ENCODE measurements at places on chromosomes 6 and 20. TPM values are rescaled to one million over a fixed set of nuclear protein-coding genes. Genes with fewer than 3 reads are reported as not detected.

DNA sequence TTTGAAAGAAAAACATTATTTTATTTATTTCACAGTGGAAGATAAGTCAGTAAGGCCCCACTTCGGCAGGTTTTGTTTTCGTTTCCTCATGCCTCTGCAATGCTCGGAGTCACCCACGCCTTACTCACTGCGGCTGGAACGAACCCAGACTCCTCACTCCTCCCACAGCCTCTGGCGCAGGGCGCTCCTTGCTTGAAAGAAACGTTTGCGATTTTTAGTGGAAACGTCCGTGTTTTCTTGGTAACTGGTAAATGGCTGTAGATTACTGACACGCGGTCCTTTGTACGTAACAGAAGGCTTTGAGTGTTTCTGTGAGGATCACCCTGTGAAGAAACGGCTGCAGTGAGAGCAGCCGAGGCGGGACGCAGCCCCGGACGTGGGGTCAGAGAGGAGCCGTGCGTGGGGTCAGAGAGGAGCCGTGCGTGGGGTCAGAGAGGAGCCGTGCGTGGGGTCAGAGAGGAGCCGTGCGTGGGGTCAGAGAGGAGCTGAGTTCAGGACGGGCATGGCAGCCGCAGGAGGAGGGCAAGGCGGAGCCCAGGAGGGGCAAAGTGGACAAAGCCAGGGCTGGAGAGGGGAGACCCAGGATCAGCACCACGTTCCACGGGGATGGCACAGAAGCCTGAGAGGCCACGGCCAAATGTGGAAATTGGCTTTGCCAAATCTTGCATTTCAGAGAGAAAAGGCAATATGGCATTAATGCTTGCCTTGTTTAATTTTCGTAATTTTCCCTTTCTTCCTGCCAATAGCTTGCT lies 198.6 kb upstream of the THBS2 start:
- ATAC-seq: peak; percentile 95

GRCh38 chr6:27836783-27837624 lies 75.2 kb downstream of the OR2B2 start:
- peak; percentile 62 for ATAC-seq

RNF182 gene
- 0.20 TPM for total RNA-seq

DNA sequence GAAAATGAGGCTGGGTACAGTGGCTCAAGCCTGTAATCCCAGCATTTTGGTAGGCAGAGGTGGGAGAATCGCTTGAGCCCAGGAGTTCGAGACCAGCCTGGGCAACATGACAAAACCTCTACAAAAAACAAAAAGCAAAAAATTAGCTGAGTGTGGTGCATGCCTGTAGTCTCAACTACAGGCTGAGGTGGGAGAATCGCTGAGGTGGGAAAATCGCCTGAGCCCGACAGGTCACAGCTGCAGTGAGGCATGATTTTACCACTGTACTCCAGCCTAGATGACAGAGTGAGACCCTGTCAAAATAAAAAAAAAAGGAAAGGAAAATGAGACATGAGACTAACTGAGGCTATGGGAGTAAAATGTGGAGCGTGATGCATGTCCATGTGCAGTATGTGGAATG lies 88.0 kb upstream of the CD83 start:
- no peak for ATAC-seq

HRH3 gene
- total RNA-seq: not detected

DNA sequence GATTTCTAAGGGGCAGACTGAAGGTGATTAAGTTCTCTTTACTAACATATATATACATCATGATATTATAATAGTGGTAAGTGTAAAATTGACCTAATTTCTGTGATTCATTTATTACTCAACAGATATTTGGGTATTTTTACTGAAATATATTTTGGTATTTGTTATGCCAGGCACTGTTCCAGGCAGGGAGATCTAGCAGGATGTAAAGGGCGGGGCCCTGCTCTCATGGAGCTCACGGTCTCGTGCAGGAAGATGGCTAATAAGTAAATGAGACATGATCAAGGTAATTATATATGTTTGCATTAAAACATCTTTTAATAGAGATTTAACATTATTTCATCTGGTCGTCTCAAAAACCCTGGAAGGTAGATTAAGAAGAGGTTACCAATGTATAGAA lies 27.7 kb downstream of the FAM50B start:
- ATAC-seq: no peak

GRCh38 chr20:31707994-31708735 lies 14.5 kb downstream of the BCL2L1 start:
- ATAC-seq: no peak

DNA sequence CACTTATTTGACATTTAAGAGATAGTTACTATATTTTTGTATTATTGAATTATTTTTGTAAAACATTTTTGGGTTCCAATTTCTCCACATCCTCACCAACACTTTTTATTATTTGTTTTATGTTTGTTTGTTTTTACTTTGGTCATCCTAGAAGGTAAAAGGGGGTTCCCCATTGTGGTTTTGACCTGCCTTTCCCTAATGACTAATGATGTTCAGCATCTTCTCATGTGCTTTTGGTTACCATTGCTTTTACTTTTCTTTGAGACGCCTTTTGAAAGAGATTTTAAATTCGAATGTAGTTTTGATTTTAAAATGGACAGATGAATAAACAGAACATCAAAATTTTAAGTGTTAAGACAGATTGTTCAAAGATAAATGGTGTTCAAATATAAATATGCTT lies 46.9 kb downstream of the AK9 start:
- no peak for ATAC-seq

DNA sequence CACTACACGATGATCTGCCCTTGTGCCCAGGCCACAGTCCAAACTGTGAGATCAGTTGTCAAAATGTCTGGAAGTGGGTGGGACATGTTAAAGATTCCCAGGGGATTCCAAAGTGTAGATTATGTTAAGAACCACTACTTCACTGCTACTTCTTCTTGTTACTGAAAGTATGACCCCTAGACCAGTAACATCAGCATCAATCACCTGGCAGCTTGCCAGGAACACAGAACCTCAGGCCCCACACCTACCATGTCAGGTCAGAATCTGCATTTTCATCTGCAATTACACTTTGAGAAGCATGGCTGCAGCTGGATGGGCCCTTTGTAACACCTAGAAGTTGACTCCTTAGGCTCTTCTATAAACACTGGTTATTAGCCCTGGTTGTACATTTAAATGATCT lies 36.1 kb downstream of the RFPL4B start:
- ATAC-seq: no peak

PCIF1 gene
- total RNA-seq: 19.0 TPM

- ATAC-seq: peak; percentile 33
These were observed 173.4 kb downstream of the PLCB1 start for GRCh38 chr20:8305449-8305978.

FKBP5 gene
- 65.5 TPM for total RNA-seq

DNA sequence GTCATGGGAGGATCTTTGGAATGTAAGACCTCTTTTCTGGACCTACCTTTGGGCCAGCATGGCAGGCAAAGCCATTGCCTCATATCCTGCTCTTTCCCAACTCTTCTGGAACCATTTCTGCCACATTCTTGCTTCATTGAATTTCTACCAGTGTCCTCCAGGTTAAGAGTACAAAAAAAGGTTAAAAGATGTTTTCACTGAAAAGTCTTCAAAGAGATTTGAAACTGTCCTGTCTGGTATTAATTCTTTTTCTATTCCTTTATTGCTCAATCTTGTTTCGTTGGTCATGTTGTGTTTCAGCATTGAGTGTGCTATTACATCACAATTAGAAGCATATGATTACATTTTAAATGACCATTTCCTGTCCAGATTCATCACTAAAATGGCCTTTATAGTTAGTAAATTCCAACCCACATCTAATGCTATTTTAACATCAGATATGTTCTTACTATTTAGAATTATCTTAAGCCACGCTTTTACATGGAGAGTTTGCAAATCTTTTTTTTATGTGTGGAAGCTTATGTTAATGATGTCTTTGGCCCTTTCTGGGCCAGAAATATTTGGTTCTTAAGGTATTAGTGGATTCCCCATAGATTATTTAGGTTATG lies 450.9 kb downstream of the GJA1 start:
- ATAC-seq: no peak

DNA sequence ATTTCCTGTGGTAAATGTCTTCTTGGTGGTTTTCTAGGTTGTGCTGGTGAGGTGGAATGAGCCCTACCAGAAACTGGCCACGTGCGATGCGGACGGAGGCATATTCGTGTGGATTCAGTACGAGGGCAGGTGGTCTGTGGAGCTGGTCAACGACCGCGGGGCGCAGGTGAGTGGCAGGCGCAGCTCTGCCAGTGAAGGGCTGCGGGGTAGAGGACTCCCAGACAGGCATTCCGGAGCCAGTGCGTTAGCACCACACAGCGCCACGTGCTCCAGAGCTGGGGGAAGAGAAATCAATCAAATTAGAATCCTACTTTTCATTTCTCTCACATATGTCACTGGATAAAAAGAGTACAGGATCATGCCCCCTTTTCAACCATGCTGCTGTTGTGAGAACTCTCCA lies 100.8 kb downstream of the TULP4 start:
- ATAC-seq: no peak

GRCh38 chr6:36467625-36468024 lies 24.8 kb downstream of the KCTD20 start:
- ATAC-seq: no peak

DNA sequence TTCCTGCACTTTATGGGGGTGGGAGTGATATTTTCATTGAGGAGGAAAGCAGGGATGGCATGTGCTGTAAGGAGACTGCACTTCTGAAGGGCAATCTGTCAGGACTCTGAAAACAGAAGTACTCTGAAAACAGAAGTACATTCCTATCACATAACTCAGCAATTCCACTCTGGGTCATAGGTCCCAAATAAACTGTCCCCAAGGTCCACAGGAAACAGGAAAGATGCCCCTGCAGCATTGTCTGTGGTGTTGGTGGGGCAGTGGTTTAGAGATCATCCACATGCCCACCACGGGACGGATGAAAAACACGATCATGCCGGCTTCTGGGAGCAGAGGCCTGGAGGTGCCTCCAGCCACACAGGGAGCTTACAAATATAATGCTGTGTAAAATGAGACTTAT lies 150.3 kb downstream of the OTOR start:
- no peak for ATAC-seq

HSF2 gene
- total RNA-seq: 4.7 TPM

SPTLC3 gene
- 9.0 TPM for total RNA-seq

DNA sequence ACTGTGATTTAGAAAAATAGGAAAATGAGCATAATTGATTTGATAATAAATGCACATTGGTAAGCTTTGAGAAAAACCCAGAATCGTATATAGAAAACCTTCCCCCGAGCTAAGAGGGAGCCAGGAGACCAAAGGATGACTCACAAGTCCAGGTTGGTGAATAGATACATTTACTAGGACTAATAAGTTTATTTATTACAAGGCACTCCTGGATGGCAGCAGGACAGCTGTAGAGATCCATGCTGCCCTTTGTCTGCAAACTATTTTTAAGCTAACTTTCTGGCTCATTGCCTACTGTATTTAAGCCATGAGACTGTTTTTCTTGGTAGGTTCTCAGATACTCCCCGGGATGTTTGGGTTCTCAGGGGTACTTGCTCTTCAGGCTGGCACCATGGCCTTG lies 13.4 kb downstream of the CASP8AP2 start:
- no peak for ATAC-seq

COL11A2 gene
- total RNA-seq: 0.32 TPM

SLC17A2 gene
- total RNA-seq: not detected

GRCh38 chr6:29709188-29709587 lies 14.0 kb upstream of the HLA-F start:
- no peak for ATAC-seq

GRCh38 chr20:22908944-22909343 lies 126.2 kb upstream of the SSTR4 start:
- ATAC-seq: no peak

GRCh38 chr20:21246161-21246560 lies 57.0 kb upstream of the XRN2 start:
- peak; percentile 81 for ATAC-seq

RFX6 gene
- not detected for total RNA-seq

DNA sequence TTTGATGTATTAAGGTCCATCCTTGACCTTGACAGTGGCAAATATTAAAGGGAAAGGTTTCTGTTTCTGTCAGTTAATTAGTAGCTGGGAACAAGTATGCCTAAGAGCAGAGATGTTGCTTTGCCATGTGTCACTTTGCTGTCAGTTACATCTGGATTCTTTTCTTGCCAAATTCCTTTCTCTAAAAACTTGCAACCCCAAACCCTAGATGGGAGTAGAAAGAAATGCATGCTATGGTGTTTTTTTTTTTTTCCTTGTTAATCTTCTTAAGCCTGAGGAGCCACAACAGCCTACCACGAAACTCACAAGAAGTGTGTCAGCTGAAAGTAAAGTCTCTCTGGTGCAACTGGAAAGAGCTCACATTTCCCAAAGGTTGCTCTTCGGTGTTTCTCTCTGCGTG lies 18.0 kb upstream of the CLDN20 start:
- ATAC-seq: no peak

IRF4 gene
- total RNA-seq: 1.1 TPM

C4A gene
- 2.9 TPM for total RNA-seq

GRCh38 chr6:143279385-143279784 lies 171.1 kb downstream of the ADAT2 start:
- peak; percentile 23 for ATAC-seq

HLA-DRB1 gene
- 17.3 TPM for total RNA-seq

SNAP25 gene
- 0.08 TPM for total RNA-seq

MRAP2 gene
- 1.0 TPM for total RNA-seq

GRCh38 chr6:166440729-166441128 lies 58.0 kb upstream of the MPC1 start:
- ATAC-seq: no peak

CABLES2 gene
- 2.4 TPM for total RNA-seq

DNA sequence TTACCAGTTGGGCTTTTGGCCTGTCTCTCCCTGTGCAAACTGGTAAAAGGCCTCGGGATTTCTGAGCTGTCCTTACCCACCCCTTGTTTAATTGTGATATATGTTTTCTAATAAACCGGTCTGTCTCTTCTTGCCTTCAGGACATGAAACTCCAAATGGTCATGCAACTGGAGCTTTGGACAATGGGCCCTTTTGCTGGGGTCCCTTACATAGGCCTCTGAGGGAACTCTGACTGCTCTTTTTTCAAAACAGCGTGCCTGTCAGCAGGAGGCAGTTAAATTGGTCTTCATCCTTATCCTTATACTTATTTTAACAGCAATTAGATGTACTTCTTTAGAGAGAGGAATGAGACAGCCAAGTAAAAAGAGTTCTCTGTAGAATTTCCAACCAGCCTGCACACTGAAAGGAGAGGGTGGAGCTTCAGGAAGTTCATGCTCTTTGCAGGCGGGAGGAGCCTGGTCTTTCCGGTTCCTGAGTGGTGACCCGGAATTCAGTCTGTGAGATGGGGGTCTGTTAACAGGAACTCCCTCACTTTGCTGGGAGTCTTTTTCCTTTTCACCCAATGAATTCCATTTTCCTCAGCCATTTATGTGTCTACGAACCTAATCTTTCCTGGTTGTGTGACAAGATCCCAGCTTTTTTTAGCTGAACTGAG lies 299.6 kb upstream of the GJE1 start:
- no peak for ATAC-seq

GRCh38 chr20:16491294-16491905 lies 81.8 kb downstream of the KIF16B start:
- no peak for ATAC-seq

GRCh38 chr6:168265827-168266815 lies 53.5 kb downstream of the DACT2 start:
- ATAC-seq: no peak

DNA sequence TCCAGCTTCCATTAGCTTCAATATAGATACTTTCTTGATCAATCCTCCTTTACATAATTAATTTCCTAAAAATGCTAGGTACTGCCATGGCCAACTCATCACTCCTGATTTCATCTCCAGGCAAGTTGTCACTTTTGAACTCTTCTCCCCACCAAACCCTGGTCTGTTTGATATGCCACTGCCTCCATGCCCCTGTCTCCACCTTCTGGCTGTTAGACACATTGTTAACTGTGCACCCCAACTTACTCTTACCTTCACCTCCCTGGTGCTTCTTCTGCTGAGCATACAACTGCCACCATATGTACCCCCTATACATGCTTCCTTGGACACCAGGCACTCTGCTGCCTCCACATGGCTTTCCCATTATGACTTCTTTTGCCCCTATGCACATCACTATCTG lies 21.9 kb upstream of the AIG1 start:
- ATAC-seq: no peak
